ENCODE measurements at places on chromosomes 6 and 20. TPM values are rescaled to one million over a fixed set of nuclear protein-coding genes. Genes with fewer than 3 reads are reported as not detected.

GRCh38 chr6:157985378-157986155 lies 3.9 kb downstream of the SYNJ2 start:
- peak; percentile 80 for DNase-seq

- DNase-seq = peak; percentile 95
These were observed 130.3 kb upstream of the BTN3A2 start for GRCh38 chr6:26234421-26235301.

SERPINB6 gene
- 101 TPM for total RNA-seq

DNA sequence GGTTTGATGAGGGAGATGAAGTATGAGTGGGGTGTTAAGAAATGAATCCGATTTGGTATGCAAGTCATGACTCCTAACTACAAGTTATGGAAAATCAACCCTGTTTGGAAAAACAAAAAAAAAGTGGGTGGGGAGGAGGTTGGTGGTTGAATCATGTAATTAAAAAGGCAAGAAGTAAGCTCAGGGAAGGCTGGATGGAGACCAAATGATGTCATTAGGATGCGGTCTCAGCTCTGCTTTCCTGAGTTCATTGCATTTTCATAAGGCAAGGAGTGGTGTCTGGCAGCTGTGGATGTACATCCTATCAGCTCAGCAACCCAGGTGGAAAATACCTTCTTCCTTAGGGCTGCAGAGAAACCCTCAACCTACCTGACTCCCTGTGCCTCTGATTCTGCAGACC lies 60.4 kb upstream of the AKAP12 start:
- peak; percentile 61 for DNase-seq

DNA sequence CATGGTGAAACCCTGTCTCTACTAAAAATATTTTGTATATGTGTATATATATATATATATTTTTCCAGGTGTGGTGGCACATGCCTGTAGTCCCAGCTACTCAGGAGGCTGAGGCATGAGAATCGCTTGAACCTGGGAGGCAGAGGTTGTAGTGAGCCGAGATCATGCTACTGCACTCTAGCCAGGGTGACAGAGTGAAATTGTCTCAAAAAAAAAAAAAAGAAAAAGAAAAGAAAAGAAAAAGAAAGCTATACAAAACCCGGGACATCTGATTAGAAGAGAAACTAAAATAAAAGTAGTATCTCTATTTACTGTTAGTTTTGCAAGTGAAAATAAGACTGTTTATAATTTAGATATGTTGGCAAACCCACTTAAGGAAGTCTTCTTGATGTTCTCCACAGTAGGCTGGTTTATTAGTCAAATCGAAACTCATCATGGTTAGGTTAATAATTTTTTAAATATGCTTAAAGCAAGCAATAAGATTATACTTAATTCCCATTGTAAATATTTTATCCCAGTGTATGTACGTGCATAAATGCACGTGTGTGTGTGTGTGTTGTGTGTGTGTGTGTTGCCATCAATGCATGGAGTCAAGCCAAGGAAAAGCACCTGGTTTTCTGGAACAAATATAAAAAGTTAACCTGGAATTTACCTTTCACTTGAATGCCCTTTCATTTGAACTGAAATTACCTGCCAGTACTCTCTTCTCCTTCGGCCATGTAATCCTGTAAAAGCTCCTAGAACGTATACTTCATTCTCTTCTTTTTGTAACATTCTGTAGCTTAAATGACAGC lies 7.1 kb downstream of the VNN2 start:
- DNase-seq = no peak

DEFB123 gene
- not detected for total RNA-seq

DNA sequence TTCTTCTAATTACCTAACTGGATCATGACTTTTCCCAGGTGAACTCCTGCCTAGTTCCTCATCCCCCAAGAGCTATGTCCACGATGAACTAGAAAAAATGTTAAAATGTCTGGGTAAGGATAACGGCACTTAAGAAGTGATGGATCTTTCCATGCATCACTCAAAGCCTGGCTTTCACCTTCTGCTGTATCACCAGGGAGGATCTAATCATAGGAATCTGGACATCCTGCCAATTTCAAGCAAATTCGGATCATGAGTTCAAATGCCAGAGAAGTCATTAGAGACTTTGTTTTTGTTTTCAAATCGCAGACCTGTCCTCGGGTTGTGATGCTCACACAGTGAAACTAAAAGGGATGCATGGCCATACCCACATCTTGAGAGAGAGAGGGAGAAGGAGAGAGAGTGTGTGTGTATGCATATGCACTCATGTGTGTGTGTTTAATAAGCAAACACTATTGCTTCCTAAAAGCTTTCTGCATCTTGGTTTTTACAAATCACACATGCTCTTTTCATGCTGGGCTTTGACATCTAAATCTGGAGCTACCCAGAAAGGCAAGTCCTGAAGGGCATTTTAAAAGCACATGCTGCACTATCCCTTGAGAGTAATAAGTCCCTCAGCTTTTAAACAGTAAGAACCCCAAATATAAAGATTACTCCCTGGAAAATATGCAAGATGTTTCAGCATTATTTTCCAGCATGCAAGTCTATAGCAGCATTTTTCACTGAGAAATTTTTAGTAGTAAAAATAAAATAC lies 524.6 kb upstream of the NOX3 start:
- DNase-seq = no peak

DNA sequence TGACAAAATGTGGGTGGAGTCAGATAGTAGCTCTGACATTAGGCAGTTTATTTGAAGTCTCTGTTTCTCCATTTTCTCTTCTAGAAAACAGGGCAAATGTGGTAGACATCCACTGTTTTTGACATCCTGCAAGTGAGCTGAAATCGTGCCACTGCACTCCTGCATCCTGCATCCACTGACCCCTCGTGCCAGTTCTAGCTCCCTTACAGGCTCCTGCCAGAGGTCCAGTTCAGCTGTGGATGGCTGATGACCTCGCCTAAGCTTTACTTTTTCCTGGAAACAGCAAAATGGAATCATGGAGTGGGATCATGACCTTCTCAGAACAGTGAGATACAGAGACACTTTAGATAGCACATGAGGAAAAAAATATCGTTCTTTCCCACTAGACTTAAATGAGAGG lies 58.5 kb downstream of the TULP4 start:
- no peak for DNase-seq

GRCh38 chr20:45085289-45085688 lies 15.6 kb downstream of the KCNS1 start:
- DNase-seq = no peak

GRCh38 chr6:93849857-93850256 lies 430.5 kb upstream of the EPHA7 start:
- DNase-seq = no peak

DNA sequence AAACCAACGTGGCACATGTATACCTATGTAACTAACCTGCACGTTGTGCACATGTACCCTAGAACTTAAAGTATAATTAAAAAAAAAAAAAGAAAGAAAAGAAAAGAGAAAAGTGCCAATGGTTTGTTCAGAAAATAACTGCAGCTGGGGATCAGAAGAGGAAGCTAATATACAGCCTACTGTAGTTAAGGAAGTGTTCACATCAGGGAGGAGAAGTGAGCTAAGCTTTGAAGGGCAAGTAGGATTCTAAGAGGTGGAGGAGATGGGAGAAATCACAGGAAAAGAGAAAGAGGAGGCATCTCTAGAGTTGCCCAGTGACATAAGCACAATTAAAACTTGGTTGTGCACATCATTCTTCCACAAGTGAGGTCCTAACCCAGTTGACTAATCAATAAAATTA lies 214.4 kb upstream of the DTNBP1 start:
- no peak for DNase-seq

LAMA2 gene
- 0.84 TPM for total RNA-seq

GRCh38 chr6:37016995-37017394 lies 11.5 kb downstream of the FGD2 start:
- no peak for DNase-seq

HSPA1A gene
- 155 TPM for total RNA-seq

GRCh38 chr6:16224409-16224808 lies 14.0 kb upstream of the GMPR start:
- no peak for DNase-seq

ULBP3 gene
- 13.6 TPM for total RNA-seq

- no peak for DNase-seq
These were observed 652 bp downstream of the BMP6 start for GRCh38 chr6:7726416-7727085.

- DNase-seq = no peak
These were observed 462.3 kb downstream of the CDC5L start for GRCh38 chr6:44849806-44850205.

DNA sequence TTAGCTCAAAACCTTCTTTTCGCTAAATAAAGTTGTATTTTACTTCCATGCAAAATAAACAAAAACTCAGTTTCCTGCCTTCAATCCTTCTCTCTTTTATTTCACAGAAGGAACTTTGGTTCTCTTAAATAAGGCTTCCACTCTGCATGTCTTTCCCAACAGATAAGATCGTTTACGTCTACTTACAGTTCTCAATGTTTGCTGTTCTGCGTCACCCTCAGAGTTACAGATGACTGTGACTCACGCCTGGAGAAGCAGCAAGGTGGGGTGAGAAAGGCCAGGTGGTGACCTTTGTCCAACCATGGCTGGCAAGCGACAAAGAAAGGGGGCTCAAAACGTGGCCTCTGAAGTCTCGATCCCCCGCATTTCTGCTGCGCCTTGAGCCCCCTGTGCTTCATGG lies 51.4 kb upstream of the RPS6KA2 start:
- DNase-seq = no peak

IBTK gene
- total RNA-seq = 41.5 TPM

DNA sequence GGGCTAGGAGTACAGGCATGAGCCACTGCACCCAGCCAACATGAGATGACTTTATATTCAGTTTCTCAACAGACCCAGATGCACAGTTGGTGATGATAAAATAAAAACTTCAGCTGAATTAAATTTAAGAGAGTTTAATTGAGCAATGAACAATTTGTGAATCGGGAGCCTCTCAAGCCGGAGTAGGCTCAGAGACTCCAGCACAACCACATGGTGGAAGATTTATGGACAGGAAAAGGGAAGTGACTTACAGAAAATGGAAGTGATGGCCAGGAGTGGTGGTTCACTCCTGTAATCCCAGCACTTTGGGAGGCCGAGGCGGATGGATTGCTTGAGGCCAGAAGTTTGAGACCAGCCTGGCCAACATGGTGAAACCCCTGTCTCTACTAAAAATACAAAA lies 10.4 kb upstream of the BCAS4 start:
- DNase-seq = no peak

MUC21 gene
- total RNA-seq = not detected

GRCh38 chr20:9927224-9927623 lies 88.3 kb upstream of the PAK5 start:
- no peak for DNase-seq

GRCh38 chr6:146598772-146599405 lies at the start of gene ADGB:
Gene ADGB, plus strand, starts transcription at chr6:146598972. Its CDS starts 69 bp downstream, at chr6:146599041.
- DNase-seq = peak; percentile 76

MC3R gene
- not detected for total RNA-seq

PROCR gene
- total RNA-seq = 47.8 TPM

- peak; percentile 77 for DNase-seq
These were observed at the start of gene PAQR8 for GRCh38 chr6:52361945-52362442. Gene PAQR8, plus strand, starts transcription at chr6:52362151. Its CDS starts 41,063 bp downstream, at chr6:52403214.

EYS gene
- not detected for total RNA-seq

- peak; percentile 44 for DNase-seq
These were observed 2.6 kb downstream of the TFEB start for GRCh38 chr6:41732591-41733359.

DNA sequence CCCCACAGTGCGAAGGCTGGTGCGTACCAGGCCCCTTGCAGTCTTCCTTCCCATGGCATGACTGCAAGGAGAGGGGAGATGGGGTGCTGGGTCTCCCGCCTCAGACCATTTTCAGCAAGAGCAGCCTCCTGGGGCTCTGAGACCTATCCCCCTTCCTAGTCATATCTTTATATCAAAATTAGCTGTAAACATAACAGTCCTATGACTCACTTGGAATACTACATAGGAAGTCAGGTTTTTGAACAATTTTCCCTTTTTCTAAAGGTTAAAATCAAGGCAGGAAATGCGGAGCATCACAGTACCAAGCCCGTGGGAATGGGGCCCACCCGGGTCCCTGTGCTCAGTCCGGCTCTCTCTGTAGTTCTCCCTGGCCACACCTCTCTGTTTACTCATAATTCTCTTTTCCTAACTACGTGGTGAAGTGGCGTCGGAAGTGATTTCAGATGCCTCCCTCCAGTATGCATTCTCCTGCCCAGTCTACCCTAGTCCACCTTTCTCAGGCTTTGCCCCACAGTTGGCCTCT lies 109.8 kb upstream of the TMEM170B start:
- DNase-seq = peak; percentile 47

DNA sequence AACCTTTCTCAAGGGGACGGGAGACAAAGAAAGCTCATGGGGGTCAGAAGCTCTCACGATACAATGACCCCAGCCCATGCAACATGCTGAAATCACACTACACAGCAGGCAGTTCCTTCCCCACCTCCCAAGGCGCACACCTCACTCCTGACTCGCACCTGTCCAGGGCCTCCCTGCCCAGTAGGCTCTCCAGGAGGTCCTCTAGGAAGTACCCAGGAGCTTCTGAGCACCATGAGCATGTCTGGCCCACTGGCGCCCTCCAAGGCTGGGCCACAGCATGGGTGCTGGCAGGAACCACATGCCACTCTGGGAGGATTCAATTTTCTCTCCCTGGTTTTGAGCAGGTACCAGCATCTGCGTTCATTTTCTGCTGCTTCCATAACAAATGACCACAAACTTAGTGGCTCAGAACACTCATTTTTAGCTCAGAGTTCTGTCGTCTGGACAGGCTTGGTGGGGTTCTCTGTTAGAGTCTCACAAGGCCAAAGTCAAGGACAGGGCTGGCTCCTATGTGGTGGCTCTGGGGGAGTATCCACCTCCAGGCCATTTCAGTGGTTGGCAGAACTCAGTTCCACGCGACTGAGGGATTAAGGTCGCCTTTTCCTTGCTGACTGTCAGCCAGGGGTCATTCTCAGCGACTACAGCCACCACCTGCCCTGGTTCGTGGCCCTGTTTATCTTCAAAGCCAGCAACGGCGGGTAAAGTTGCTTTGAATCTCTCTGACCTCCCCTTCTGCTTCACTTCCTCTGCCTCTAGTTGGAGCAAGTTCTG lies 32.7 kb downstream of the ACSS1 start:
- no peak for DNase-seq

ACSS1 gene
- 2.0 TPM for total RNA-seq

Data from RPMI7951 (cell line).